ENCODE measurements at places on chromosomes 6 and 20.

- DNase-seq: no peak
These were observed 45.8 kb upstream of the CEP162 start for GRCh38 chr6:84273048-84273809.

DNA sequence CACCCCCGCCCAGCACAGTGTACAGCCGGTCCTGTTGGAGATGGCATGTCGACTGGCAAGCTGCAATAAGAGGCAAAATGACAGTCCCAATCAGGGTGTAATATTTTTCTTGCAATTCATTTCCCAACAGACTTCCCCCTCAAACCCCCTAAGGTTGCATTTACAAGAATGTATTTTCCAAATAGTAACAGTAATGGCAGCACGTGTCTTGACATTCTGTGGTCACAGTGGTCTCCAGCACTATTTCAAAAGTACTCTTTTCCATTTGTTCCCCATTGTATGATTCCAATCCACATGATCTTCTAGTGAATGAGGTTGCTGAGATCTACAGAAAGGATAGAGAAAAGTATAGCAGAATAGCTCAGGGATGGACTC, 97.8 kb upstream of the CARMIL1 start:
- no peak for DNase-seq

- DNase-seq: no peak
These were observed 1.4 kb upstream of the POU3F2 start for GRCh38 chr6:98833057-98833306.

DNA sequence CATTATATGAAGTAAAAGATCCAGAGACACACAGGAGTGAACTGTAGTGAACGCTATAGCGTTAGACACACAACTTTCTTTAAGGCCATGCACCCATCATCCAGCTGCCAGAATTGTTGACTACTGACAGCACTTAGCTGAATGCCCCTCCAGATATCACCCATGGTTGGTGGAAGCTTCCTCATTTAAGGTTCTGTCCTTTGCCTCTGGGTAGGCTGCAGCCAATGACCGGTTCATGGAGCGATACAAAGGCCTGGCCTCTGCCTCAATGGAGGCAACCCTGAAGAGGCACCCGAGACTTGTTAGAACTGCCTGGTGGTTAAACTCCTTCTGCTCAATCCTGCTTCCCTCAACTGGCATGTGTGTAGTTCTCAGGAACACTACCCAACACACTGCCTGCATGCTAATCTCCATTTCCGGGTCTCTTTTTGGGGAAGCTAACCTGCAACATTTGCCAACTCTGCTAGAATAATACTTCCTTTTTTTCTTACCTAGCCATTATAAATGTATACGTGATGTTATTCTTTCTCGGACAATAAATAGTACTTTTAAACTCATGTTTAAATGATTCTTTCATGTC, 49.8 kb upstream of the THEMIS start:
- DNase-seq: no peak

GRCh38 chr6:132725471-132725870, 11.6 kb upstream of the VNN1 start:
- DNase-seq: no peak

DNA sequence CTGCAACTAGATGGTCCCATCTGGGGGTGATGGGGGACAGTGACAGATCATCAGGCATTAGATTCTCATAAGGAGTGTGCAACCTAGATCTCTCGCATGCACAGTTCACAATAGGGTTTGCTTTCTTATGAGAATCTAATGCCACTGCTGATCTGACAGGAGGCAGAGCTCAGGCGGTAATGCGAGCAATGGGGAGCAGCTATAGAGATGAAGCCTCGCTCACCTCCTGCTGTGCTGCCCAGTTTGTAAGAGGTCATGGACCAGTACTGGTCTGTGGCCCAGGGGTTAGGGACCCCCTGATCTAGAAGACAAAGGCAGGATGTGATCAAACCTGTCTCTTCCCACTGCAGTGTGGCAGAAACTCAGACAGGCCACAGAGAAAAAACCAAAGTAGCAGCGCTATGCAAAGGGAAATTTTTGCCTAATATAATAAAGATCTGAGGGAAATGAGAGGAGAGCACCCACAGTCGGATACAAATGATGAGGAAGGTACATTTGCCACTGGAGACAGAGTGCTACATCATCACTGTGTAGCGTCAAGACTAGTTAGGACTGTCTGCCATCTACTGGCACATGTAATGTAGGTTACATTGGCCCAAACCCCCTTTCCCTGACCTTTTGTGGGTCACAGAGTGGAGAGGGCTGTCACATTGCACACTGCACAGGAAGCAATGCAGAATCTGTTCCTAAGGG, 4.1 kb upstream of the LY86 start:
- DNase-seq: no peak

- peak; percentile 81 for DNase-seq
These were observed 9.0 kb downstream of the ATF6B start for GRCh38 chr6:32118782-32119628.

GRCh38 chr6:25623879-25624278, 28.1 kb upstream of the SCGN start:
- no peak for DNase-seq

DNA sequence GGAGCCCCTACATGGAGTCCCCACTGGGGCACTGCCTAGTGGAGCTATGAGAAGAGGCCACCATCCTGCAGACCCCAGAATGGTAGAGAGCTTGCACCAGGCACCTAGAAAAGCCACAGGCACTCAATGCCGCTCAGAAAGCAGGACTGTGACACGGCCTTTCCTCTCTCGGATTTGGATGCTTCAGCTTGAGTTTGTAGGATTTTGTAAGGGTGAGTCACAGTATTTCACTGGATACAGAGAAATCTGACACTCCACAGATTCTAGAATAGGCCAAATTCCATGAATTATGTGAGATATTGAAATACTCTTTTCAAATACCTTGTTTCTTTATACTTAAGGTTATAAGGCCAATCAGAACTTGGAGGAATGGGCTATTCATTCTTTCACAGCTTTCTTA, 424.5 kb downstream of the HTR1B start:
- DNase-seq: no peak

DNA sequence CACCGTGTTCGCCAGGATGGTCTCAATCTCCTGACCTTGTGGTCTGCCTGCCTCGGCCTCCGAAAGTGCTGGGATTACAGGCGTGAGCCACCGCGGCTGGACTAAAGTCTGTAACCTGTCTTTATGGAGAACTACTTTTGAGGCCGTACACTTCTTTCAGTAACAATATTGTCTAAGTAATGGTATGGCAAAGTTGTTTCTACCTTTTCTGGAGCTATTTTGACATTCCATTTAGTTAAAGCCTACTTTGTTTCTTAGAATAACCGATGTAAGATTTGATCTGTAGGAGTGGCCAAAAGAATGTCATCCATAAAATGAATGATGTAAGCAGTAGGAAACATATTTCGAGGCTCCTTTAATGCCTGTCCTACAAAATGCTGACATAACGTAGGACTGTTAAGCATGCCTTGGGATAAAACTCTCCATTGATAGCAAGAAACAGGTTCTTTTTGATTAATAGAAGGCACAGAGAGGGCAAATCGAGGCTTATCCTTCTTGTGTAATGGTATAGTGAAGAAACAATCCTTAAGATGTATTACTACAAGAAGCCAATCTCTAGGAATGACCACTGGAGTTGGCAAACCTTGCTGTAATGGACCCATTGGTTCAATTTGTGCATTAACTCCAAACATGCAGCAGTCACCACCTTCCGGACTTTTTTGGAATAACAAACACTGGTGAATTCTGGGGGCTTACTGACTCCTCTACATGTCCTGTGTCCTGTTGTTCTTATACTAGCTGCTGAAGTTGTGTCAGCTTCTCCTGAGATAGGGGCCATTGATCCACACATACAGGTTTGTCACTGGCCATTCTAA, 35.9 kb downstream of the HLA-DRA start:
- DNase-seq: no peak

DNA sequence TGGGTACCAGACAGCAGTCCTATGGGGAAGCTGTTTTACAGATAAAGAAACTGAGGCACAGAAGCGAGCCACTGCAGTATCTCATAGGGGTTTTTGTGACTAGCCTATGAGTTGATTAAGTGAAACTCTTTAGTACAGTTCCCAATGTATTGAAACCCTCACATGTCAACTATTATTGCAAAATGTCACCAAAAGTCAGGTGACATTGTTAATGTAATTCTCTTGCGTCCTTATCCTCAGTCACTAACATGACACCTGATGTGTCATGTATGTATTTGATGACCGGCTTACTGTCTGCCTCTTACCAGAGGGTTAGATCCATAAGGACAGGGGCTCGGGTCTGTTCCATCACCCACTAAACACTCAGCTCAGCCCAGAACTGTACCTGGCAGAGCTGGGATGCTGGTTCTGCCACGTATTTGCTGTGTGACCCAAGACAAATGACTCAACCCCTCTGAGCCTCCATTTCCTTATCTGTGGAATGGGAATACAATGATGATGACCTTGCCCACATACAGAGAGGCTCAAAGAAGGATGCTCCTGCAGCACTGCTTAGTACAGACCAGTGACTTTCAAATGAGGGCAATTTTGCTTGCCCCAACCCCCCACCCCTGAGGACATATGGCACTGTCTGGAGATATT, 32.9 kb downstream of the PREX1 start:
- no peak for DNase-seq

DNA sequence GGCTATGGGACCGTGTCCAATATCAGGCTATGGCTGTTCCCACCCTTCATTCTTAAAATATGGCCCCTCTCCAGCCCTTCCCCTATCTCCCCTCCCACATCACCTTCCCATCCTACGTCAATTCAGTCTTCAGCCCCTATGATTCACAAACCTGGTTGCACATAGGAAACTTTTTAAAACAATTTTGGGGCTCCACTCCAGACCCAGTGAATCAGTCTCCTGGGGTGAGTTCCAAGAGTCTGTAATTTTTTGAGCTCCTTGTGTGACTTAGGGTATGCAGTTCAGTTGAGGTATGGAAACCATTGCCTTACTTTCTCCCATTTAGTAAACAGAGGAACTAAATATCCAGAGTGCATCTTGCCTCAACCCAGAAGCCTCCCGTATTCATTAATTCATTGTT, 5.5 kb downstream of the HNF4A start:
- DNase-seq: no peak

DNA sequence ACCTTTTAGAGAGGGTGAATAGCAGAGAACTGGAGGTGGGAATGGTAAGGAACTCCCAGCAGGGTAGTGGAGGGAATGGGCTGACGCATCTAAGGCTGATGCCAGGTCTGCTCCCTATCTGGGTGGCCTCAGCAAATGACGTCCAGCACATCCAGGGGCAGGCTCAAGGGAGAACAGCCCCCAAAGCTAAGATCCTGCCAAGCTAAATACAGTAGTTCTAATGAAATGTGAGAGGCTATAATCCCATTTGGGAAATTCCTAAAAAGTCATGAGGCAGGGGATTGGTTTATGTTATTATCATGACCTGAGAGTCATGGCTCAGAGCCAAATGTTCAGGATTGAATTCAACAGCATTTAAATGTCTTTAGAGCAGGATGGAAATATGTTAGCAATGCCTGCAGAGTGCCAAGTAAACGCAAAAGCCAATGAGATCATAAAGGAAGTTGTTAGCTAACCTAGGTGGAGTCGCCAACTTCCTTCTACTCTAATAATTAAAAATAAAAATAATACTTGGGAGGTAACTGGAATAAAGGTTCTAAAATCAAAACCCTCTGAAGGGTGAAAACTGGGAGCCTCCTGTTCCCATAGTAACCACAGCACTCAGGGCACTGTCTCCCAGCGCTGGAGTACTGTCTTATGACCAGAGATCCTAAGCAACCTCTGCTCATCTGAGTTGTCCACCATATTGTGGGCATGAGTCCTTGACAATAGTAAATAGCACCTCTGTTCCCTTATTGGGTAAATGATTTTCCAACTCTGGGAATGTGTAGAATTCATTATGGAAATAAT, 34.8 kb downstream of the IYD start:
- no peak for DNase-seq

DNA sequence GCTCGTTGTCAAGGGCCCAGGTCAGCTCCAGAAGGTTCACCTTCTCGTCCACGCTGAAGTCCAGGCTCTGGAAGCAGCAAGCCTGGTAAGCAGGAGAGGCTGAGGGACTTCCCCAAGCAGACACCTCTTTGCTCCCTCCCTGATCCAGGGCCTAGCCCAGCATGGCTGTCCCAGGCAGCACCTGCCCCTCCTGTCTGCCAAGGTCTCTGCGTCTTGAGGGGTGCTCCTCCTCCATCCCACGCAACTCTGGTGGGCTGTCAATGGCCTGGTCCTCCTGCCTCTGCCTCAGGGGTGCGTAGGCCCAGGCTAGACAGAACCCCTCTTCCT, 87.1 kb downstream of the NINL start:
- no peak for DNase-seq

DNA sequence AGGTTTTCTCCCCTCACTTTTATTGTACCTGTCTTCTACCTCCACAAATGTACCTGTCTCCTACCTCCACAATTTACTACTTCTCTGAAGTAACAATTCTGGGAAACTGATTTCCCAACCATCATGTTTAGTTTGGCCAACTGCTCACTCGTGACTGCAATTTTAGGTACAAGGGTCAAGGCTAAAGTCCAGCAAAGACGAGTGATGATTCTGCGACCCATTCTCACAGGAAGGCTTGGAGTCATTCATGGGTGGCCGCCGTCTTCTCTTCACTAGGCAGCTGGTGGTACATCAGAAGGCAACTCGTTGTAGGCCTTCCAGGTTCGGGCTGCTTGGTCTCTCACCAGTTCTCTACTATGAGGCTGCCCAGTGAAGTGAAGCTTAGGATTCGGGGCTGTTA, 483.8 kb upstream of the JARID2 start:
- no peak for DNase-seq

GRCh38 chr6:113762641-113763040, 94.5 kb upstream of the MARCKS start:
- no peak for DNase-seq

DNA sequence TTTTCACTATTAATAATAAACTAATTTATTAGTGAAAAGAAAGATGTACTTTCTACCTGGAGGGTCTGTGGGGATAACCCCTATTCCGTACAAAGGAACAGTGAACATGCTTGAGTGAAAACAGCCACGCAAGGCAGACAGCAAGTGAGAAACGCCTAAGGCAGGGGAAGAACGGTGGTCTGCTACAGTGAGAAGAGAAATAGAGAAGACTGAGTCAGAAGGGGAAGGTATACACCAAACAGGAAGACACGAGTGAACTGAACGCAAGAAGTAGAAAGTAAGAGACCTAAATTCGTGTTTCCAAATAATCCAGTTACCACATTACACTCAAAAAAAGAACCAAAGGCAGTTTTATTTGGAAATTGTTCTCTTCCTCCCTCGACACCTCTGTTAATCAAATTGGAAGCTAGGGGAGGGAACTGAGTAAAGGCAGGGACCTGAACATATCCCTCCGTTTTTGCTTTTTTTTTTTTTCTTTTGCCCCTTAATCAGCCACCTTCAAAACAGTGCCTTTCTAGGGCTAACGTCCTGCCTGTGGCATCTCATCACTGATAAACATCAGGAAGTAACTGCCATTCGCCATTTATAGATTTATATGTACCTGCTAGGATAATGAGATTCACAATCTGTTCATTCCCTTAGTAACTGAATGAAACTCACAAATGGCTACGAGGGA, 48.9 kb downstream of the ATXN1 start:
- no peak for DNase-seq

- no peak for DNase-seq
These were observed 25.0 kb upstream of the NELFCD start for GRCh38 chr20:58956078-58956477.

All from GM20000 (cell line).